A549 treated with Hydrocortisone at 1 μM for 4 hours (cell line): ENCODE measurements at places on chromosomes 5 and 9. TPM values are rescaled to one million over a fixed set of nuclear protein-coding genes. Genes with fewer than 3 reads are reported as not detected.

LIFR gene
- total RNA-seq: 4.8 to 9.1 TPM (median 7.3 TPM) in 5 replicates

WDR38 gene
- 0.13 to 0.21 TPM (median 0.20 TPM) in 5 replicates for total RNA-seq

KCNN2 gene
- 0.06 to 0.16 TPM (median 0.07 TPM) in 4 of 5 replicates, not detected in the other for total RNA-seq

PCDHB5 gene
- 1.1 to 1.8 TPM (median 1.6 TPM) in 5 replicates for total RNA-seq

CEL gene
- 0.40 to 0.69 TPM (median 0.51 TPM) in 5 replicates for total RNA-seq

ASPN gene
- total RNA-seq: not detected in 5 replicates

MGAT4B gene
- 184 to 220 TPM (median 202 TPM) in 5 replicates for total RNA-seq

HTR1A gene
- not detected in 5 replicates for total RNA-seq

DELE1 gene
- 44.7 to 54.6 TPM (median 50.6 TPM) in 5 replicates for total RNA-seq

EDIL3 gene
- total RNA-seq: 0.13 to 0.50 TPM (median 0.26 TPM) in 5 replicates

CYSRT1 gene
- 3.0 to 5.5 TPM (median 4.2 TPM) in 5 replicates for total RNA-seq

BAG1 gene
- total RNA-seq: 112 to 132 TPM (median 127 TPM) in 5 replicates

ANKDD1B gene
- 0.10 to 0.12 TPM in 2 of 5 replicates, not detected in the others for total RNA-seq

N4BP3 gene
- total RNA-seq: 0.74 to 1.2 TPM (median 0.90 TPM) in 5 replicates

KIF4B gene
- total RNA-seq: 0.02 to 0.06 TPM (median 0.03 TPM) in 4 of 5 replicates, not detected in the other

CDH6 gene
- total RNA-seq: 0.08 to 0.13 TPM (median 0.09 TPM) in 4 of 5 replicates, not detected in the other

CDH18 gene
- total RNA-seq: not detected in 5 replicates

CTNNAL1 gene
- 44.7 to 57.0 TPM (median 53.3 TPM) in 5 replicates for total RNA-seq

ADGRD2 gene
- total RNA-seq: not detected in 5 replicates

ZNF79 gene
- total RNA-seq: 4.9 to 7.5 TPM (median 6.1 TPM) in 5 replicates

HMCN2 gene
- 0.02 to 0.16 TPM (median 0.10 TPM) in 4 of 5 replicates, not detected in the other for total RNA-seq

GMCL2 gene
- not detected in 5 replicates for total RNA-seq

DND1 gene
- total RNA-seq: 0.47 to 0.94 TPM (median 0.70 TPM) in 5 replicates

CRB2 gene
- total RNA-seq: 0.09 to 0.20 TPM (median 0.10 TPM) in 5 replicates

C6 gene
- not detected in 5 replicates for total RNA-seq

TJP2 gene
- 3.4 to 5.5 TPM (median 4.9 TPM) in 5 replicates for total RNA-seq

TAS2R1 gene
- not detected in 5 replicates for total RNA-seq

SLC36A2 gene
- total RNA-seq: not detected in 5 replicates

WDR70 gene
- 9.5 to 12.4 TPM (median 11.0 TPM) in 5 replicates for total RNA-seq

UTP15 gene
- total RNA-seq: 18.5 to 24.0 TPM (median 19.8 TPM) in 5 replicates

LRRC26 gene
- total RNA-seq: 0.41 to 1.7 TPM (median 0.93 TPM) in 5 replicates

ANKRD34B gene
- 0.03 to 0.17 TPM (median 0.06 TPM) in 3 of 5 replicates, not detected in the others for total RNA-seq

PCDHGA1 gene
- total RNA-seq: 0.22 to 0.38 TPM (median 0.31 TPM) in 5 replicates

CA9 gene
- 4.3 to 7.6 TPM (median 7.1 TPM) in 5 replicates for total RNA-seq

PCDHB14 gene
- total RNA-seq: 0.06 to 0.10 TPM (median 0.08 TPM) in 5 replicates

IL3 gene
- total RNA-seq: not detected in 5 replicates

MTRR gene
- total RNA-seq: 26.6 to 40.0 TPM (median 31.8 TPM) in 5 replicates

SLC36A1 gene
- total RNA-seq: 8.3 to 9.5 TPM (median 9.0 TPM) in 5 replicates

TXNDC8 gene
- total RNA-seq: not detected in 5 replicates

CCL19 gene
- not detected in 5 replicates for total RNA-seq

OR1J2 gene
- not detected in 5 replicates for total RNA-seq

CCDC192 gene
- not detected in 5 replicates for total RNA-seq

POMT1 gene
- 15.0 to 18.1 TPM (median 17.0 TPM) in 5 replicates for total RNA-seq

LHFPL2 gene
- total RNA-seq: 50.1 to 80.2 TPM (median 66.5 TPM) in 5 replicates

TMEM215 gene
- total RNA-seq: 0.02 TPM in 1 of 5 replicates, not detected in the others

SPATA31D4 gene
- not detected in 5 replicates for total RNA-seq

FGF10 gene
- total RNA-seq: not detected in 5 replicates

PCDHGB3 gene
- total RNA-seq: 0.20 to 0.25 TPM (median 0.21 TPM) in 5 replicates

SLC46A2 gene
- not detected in 5 replicates for total RNA-seq

NSMF gene
- total RNA-seq: 33.9 to 42.1 TPM (median 40.2 TPM) in 5 replicates

TMEFF1 gene
- total RNA-seq: 0.83 to 1.2 TPM (median 1.1 TPM) in 5 replicates

LCN12 gene
- 0.46 to 1.6 TPM (median 1.2 TPM) in 5 replicates for total RNA-seq

CDC25C gene
- 8.8 to 11.3 TPM (median 9.4 TPM) in 5 replicates for total RNA-seq

TSSK1B gene
- total RNA-seq: not detected in 5 replicates

GDNF gene
- 0.02 to 0.07 TPM (median 0.04 TPM) in 4 of 5 replicates, not detected in the other for total RNA-seq
